ENCODE measurements at places on chromosomes 7 and 10.

- H3K4me1 ChIP-seq: no peaks in the 10 kb centered on the region
- no peak overlapping the region for H3K27ac ChIP-seq
- no peak for DNase-seq
- no peak overlapping the region for H3K4me3 ChIP-seq
- H3K27me3 ChIP-seq: no peaks in the 10 kb centered on the region
Observed at GRCh38 chr10:34537629-34538231, 277.4 kb downstream of the PARD3 start.

GRCh38 chr7:67398916-67399315 is 402.3 kb downstream of the TYW1 start:
- no peak overlapping the region for H3K27ac ChIP-seq
- no peak overlapping the region for H3K4me3 ChIP-seq
- peaks cover 2% of the 10 kb centered on the region for H3K36me3 ChIP-seq
- DNase-seq: no peak
- H3K27me3 ChIP-seq: peaks cover 30% of the 10 kb centered on the region
- no peaks in the 10 kb centered on the region for H3K4me1 ChIP-seq

DNA sequence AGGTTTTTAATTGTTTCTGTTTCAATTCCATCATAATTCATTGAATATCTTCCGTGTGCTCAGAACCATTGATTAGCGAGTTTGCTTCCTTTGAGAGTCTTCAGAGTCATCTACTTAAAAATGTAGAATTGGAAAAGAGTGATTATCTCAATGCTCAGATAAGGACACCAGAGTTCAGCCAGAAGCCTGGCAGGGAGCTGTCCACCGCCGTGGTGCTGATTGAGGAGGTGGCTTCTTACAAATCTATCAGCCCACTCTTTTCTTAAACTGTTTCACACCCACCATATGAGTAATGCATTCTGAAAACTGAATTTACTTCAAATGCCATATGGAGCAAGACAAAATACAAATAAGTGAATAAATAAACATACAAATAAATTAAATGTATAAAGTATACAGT is 79.3 kb downstream of the INSYN2A start:
- DNase-seq: no peak
- H3K4me1 ChIP-seq: no peaks in the 10 kb centered on the region
- H3K27ac ChIP-seq: no peak overlapping the region
- no peaks in the 10 kb centered on the region for H3K27me3 ChIP-seq
- H3K4me3 ChIP-seq: no peak overlapping the region

DNA sequence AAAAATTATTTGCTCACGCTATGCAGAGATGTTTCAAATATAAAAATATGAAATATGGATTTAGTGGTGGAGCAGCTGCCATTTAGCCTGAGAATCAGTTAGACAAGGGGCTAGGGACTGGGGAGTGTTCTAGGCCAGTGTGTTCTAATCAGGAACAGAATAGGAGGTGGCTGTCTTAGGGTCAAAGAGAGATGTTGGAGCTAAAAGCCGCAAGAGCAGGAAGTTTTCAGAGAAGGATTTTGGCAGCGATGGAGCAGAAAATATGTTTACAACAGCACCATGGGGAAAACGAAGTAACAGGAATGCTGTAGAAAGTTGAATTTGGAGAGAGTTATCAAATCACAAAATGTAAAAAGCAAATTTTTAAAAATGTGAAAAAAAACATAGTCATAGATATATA is 314.0 kb upstream of the SEMA3A start:
- no peaks in the 10 kb centered on the region for H3K27me3 ChIP-seq
- no peaks in the 10 kb centered on the region for H3K36me3 ChIP-seq
- no peak for DNase-seq
- no peak overlapping the region for H3K4me3 ChIP-seq
- no peaks in the 10 kb centered on the region for H3K4me1 ChIP-seq
- no peak overlapping the region for H3K27ac ChIP-seq
